Lung (tissue), 17 donors: ENCODE measurements at places on chromosomes 13 and 19.

DNA sequence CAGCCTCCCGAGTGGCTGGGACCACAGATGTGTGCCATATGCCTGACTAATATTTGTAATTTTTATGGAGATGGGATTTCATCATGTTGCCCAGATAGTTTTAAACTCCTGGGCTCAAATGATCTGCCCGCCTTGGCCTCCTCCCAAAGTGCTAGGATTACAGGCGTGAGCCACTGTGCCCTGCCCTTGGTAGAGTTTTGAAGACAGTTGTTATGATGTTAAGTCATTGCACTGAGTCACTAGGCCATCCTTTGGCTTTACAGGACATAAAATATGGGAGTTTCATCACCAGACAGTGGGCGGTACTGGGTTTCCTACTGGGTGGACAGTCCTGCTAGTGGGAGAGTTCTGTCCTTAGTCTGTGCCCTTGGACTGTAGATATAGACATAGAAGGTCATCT is 282.5 kb downstream of the ATP8A2 start:
- H3K4me1 ChIP-seq: peaks cover 13% of the 10 kb centered on the region
- no peak for DNase-seq
- H3K27me3 ChIP-seq: no peaks in the 10 kb centered on the region
- H3K36me3 ChIP-seq: no peaks in the 10 kb centered on the region
- no peak overlapping the region for H3K4me3 ChIP-seq

- H3K4me3 ChIP-seq: no peak overlapping the region
- H3K27ac ChIP-seq: no peak overlapping the region
- H3K27me3 ChIP-seq: no peaks in the 10 kb centered on the region
- no peaks in the 10 kb centered on the region for H3K36me3 ChIP-seq
- no peaks in the 10 kb centered on the region for H3K4me1 ChIP-seq
These were observed 82.4 kb downstream of the GGACT start for GRCh38 chr13:100506154-100506553.

- no peaks in the 10 kb centered on the region for H3K36me3 ChIP-seq
- peaks cover 49% of the 10 kb centered on the region for H3K4me1 ChIP-seq
- no peaks in the 10 kb centered on the region for H3K27me3 ChIP-seq
- no peak for DNase-seq
These were observed 4.8 kb downstream of the KLF16 start for GRCh38 chr19:1858412-1859081.

DNA sequence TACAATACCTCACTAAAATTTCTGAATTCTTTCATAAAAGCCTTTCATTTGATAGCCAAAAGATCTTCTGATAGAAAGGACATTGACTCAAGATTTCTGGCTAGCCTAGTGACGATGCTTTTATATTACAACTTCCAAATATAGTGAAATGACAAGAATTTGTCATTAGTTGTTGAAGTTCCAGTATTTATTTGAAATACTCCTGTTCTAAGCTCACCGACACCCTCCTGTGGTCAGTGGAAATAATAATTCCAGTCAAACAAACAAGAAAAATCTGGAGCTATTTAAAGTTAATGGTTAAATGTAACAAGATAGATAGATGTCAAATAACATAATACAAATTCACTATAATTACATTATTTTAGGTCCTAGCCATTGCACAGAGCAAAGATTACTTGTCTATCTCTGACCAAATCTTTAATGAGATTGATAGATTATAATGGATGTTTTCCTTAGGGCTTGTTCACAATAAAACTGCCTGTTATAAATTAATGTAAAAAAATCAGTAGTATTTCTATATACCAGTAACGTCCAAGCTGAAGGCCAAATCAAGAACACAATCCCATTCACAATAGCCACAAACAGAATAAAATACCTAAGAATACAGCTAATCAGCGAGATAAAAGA is 195.5 kb downstream of the RGCC start:
- H3K4me3 ChIP-seq: no peak overlapping the region
- H3K36me3 ChIP-seq: no peaks in the 10 kb centered on the region
- DNase-seq: peak; percentile 86
- H3K27me3 ChIP-seq: no peaks in the 10 kb centered on the region

DNA sequence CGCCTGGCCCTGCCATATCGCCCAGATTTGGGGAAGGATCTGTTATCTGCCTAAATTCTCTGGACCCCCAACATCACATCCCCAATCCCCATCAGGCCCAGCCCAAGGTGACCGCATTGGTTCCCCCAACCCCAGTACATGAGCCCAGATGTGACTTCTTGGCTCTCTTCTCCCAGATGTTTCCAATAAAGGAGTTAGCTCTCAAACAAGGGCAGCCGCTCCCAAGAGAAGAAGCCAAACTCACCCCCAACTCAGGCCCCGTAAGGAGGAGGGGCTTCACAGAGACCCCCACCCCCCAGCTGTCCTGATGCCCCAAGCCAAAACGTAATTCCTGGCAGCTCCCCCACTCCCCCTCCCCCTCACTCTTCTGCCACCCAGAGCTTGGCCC is 6.9 kb downstream of the FBN3 start:
- no peaks in the 10 kb centered on the region for H3K36me3 ChIP-seq
- DNase-seq: peak; percentile 32
- H3K27me3 ChIP-seq: no peaks in the 10 kb centered on the region
- H3K27ac ChIP-seq: no peak overlapping the region

DNA sequence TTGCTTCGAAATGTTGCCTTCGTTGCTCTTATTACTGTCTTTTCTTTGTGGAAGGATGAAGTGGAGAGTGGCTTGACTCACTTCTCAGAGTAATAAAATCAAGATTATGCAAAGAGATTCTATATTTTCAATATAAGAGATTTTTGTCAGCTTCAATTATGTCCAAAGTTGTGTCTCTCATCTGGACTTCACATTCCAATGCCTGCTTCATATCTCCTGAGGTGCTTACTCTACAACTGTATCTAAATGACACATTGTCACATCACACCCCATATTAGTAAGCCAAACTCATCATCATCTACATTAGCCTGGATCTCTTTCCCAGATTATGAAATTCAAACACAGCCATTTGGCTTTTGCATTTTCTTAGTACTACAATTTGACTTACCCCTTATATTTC is 409.4 kb downstream of the DACH1 start:
- no peak overlapping the region for H3K4me3 ChIP-seq
- H3K27me3 ChIP-seq: no peaks in the 10 kb centered on the region
- no peak overlapping the region for H3K27ac ChIP-seq
- no peaks in the 10 kb centered on the region for H3K36me3 ChIP-seq
- peaks cover 21% of the 10 kb centered on the region for H3K4me1 ChIP-seq

- no peak overlapping the region for H3K4me3 ChIP-seq
- no peaks in the 10 kb centered on the region for H3K36me3 ChIP-seq
- DNase-seq: peak; percentile 47
- H3K27me3 ChIP-seq: peaks cover 5% of the 10 kb centered on the region
- H3K27ac ChIP-seq: no peak overlapping the region
These were observed 645 bp downstream of the GRIN3B start for GRCh38 chr19:1000591-1001537.

GRCh38 chr19:45852145-45852750 is 10.7 kb downstream of the SYMPK start:
- H3K4me1 ChIP-seq: no peaks in the 10 kb centered on the region
- H3K27me3 ChIP-seq: no peaks in the 10 kb centered on the region
- H3K4me3 ChIP-seq: no peak overlapping the region
- no peak for DNase-seq
- no peak overlapping the region for H3K27ac ChIP-seq
- H3K36me3 ChIP-seq: peaks cover 41% of the 10 kb centered on the region

- no peaks in the 10 kb centered on the region for H3K4me1 ChIP-seq
- H3K27me3 ChIP-seq: no peaks in the 10 kb centered on the region
- no peak overlapping the region for H3K27ac ChIP-seq
- H3K36me3 ChIP-seq: no peaks in the 10 kb centered on the region
- DNase-seq: no peak
These were observed 1606.4 kb upstream of the PRR20A start for GRCh38 chr13:55534306-55534705.

GRCh38 chr19:33627526-33627925 is 5.8 kb downstream of the CHST8 start:
- H3K4me3 ChIP-seq: no peak overlapping the region
- H3K27ac ChIP-seq: no peak overlapping the region

DNA sequence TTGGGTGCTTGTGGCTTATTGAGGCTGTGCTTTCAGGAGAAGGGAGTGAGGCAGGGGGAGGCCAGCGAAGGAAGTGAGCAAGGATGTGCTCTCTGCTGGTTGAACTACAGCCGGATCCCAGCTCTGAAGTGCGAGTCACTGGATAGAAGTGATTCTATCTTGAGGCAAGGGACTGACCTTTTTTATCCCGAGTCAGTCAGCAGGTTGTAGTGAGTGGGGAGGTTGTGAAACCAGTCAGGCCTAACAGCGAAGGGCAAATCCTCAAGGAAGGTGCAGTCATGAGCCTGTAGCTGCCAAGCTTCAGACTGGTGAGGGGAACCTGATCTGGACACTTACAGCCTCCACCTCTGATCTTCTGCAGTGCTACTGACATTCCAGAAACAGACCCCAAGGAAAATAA is 18.6 kb downstream of the SCEL start:
- no peak overlapping the region for H3K4me3 ChIP-seq
- H3K27me3 ChIP-seq: no peaks in the 10 kb centered on the region
- no peaks in the 10 kb centered on the region for H3K36me3 ChIP-seq
- H3K27ac ChIP-seq: no peak overlapping the region
